CD4-positive, alpha-beta memory T cell (primary cell): ENCODE measurements at places on chromosomes 1 and 21.

GRCh38 chr1:50853325-50853724 lies 106.7 kb downstream of the FAF1 start:
- no peak overlapping the region for H3K4me3 ChIP-seq
- H3K4me1 ChIP-seq, result no peaks in the 10 kb centered on the region
- no peak overlapping the region for H3K27ac ChIP-seq
- no peak for DNase-seq

DNA sequence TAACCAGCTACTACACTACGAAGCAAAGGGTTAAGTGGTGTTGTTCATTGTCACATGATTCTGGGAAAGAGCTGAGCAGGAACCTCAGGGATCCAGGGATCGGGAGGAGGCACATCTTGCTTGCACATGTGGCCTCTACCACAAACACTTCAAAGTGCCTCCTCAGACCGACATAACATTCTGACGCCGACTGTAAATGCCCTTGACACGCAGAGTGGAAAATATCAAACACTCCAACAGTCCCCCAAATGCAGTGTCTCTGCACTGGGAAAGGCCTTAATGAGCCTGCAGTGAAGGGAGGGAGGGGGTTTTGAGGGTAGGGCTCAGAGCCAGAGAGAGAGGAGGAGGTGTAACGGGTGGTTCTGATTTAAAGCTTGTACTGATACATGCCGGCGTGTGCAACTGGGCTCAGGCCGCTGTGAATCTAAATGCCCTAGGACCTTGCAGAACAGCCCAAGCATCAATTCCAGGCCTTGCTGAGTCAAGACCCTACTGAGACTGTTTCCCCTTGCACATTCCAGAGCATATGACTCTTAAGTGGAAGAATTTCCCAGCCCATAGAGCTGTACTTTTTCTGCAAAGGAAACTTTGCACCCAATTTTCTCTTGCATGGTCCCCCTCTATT lies 163.7 kb downstream of the NTMT2 start:
- H3K4me1 ChIP-seq, result no peaks in the 10 kb centered on the region
- H3K27me3 ChIP-seq, result no peaks in the 10 kb centered on the region
- H3K36me3 ChIP-seq, result no peaks in the 10 kb centered on the region
- no peak overlapping the region for H3K4me3 ChIP-seq
- H3K27ac ChIP-seq, result no peak overlapping the region

DNA sequence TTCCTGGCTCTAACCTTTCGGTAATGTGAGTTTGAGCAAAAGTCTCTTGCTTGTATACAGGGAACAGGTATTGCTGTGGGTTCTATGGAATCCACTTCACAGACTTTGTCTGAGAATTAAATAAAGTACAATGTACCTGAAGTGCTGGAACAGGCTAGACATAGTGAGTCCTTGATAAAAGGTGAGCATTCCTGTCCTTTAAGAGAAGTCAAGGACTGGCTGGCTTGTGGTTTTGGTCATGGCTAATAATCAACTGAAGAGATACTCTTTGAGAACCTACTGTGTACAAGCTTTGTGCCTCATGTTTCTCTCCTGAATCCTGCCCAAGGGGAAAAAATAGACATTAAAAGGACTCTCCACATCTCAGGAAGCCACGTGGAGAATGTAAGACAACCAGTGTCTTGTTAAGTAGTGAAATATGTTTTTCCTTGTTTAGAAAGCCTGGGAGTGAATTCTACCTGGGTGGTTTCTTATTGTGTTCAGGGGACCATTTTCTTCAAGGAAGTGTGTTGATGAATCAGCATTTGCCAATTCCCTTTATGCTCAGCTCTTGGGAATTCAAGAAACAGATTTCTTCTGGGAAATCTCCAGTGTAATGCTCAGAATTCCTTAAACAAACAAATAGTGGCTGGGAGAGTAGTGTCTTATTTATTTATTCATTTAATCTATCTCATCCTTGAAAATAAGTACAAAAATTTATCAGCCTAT lies 55.2 kb upstream of the PLD5 start:
- no peaks in the 10 kb centered on the region for H3K27me3 ChIP-seq
- no peak for DNase-seq
- no peaks in the 10 kb centered on the region for H3K4me1 ChIP-seq
- H3K36me3 ChIP-seq, result no peaks in the 10 kb centered on the region

DNA sequence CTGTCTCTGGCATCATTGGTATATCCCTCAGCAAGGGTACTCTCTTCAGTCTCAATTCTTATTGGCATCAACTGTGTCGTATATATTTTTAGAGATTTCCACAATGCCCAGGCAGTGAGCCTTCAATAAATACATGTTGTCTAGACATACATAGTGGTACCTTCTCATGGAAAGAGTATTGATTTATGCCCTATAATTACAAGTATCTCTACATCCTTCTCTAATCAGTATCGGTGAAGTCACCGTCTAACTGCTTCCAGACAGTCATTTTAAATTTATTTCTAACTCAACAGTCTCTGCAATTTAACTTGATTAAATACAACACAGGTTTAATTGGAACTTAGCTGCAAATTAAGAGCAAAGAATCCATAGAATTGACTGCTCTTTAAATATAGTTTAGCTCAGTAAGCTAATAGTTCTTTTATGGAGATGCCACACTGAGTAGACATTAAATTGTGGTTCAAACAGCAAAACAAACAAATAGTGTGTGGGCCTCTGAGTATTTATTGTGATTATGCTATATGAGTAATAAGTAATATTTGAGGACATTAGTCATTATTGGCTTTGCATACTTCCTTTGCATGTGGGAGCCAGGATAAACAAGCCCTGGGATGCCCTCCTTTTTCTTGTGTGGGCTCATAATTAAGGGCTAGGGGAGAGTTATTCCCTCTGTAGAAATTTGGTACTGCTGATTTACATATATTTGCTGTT lies 126.9 kb upstream of the DUSP10 start:
- no peaks in the 10 kb centered on the region for H3K4me1 ChIP-seq
- no peaks in the 10 kb centered on the region for H3K27me3 ChIP-seq
- no peak overlapping the region for H3K27ac ChIP-seq
- no peaks in the 10 kb centered on the region for H3K36me3 ChIP-seq
- DNase-seq, result no peak
- H3K4me3 ChIP-seq, result no peak overlapping the region

DNA sequence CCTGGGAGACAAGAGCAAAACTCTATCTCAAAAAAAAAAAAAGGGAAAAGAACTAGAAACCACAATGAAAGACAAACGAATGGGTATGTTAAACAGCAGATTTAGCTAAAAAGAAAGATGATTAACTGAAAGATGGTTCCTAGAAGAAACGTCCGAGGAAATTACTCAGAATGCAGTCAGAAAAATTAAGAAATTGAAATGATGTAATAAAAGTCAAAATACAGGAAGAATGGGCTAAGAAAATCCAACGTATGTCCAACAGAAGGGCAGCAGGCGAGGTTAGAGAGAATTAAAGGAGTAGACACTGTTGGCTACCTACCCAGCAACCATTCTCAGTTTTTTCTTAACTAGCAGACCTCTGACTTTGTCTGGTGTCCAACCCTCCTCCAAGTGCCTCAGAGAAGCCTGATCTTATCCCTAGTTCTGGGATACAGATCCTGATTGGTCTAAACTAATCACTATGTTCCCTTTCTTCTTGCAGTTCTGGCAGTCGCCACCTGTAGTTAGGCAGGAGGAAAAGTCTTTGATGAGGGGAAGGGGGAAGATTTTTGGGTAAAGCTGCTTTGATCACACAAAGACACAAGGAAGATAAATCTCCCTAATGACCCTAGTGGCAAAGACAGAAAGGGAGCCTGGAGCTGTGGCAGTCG lies 25.7 kb downstream of the GPR161 start:
- H3K27ac ChIP-seq, result no peak overlapping the region
- no peak overlapping the region for H3K4me3 ChIP-seq
- no peaks in the 10 kb centered on the region for H3K27me3 ChIP-seq
- H3K4me1 ChIP-seq, result no peaks in the 10 kb centered on the region
